ENCODE measurements at places on chromosomes 7 and 10. TPM values are rescaled to one million over a fixed set of nuclear protein-coding genes. Genes with fewer than 3 reads are reported as not detected.

DNA sequence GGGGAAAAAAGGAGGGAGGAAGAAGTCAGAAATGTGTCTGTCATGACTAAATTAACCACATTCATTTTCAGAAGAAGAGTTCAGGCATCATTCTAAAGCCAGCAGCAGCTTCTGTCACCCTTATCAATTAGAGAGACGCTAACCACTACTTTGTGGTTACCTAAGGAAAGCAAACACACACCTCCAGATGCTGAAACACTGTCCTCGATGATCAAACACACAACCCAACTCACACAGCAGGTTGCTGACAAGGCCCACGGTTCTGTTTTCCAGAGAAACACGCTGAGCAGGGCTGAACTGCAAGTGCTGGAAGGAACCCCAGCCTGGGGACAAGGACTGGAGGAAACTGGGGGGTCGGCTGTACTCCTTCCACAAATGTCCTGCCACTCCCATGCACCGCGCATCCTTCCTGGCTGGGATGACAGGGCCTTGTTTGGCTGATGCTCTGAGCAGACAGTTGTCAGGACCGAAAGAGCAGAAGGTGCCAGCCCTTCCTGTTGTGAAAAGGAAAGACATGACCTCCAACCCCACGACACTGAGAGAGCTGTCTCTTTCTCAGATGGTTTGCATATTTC is 36.6 kb downstream of the PRKCQ start:
- no peak for DNase-seq

DNA sequence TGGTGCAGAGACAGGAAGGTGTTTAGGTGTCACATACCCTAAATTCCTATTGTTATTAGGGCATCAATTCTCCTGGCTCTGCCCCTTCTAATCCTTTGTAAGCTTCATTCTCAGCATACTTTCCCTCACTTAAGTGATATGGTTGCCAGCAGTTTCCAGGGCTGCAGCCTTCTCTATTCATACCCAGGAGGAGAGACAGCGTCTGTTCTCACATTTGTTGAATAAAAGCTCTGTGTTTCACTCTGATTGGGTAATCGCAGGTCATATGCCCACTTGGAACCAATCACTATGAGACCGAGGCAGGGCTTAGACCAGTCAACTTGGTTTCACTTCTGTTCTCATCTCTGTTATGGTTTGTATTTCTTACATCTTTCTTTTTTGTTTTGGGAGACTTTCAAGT is 109.6 kb upstream of the MTPN start:
- DNase-seq = no peak

- no peak for DNase-seq
Observed at GRCh38 chr7:151192002-151192539, 5.0 kb upstream of the ASB10 start.

DNA sequence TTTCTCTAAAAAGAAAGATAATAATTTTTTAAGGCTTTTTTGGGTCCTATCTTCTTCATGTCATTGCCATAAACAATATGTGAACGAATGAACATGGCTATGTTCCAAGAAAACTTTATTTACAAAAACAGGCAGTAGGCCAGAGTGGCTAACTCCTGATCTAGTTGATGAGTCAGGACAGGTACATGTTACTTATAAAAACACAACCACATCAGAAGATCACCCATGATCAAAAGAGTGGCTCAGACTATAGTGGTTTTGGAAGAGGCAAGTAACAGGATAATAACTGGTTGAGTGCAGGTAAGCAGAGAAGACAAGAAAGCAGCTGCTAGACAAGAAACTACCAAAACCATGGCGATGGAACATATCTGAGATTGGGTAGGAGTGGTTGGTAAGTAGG is 468.7 kb downstream of the KCNMA1 start:
- DNase-seq = no peak

- no peak for DNase-seq
Observed at GRCh38 chr10:119290301-119291048, 83.1 kb downstream of the GRK5 start.

GRCh38 chr7:95525503-95525902 is 39.8 kb downstream of the ASB4 start:
- no peak for DNase-seq

DNA sequence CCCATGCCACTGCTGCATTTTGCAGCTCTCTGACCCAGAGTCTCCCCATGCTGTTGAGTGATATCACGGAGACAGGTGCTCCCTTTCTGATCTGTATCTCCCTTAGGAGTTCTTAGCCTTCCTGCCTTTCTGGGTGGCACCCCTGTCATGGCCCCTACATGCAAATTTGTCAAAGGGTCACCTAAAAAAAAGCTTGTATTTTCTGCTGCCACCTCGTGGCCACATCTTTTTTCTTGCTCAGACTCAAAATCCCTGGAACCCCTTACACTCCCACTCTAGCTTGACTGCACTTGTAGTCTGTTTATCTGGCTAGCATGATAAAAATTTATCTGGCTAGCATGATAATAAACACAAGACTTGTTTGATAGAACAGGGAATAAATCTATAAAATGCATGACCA is 809.1 kb downstream of the SORCS1 start:
- DNase-seq = no peak

DNA sequence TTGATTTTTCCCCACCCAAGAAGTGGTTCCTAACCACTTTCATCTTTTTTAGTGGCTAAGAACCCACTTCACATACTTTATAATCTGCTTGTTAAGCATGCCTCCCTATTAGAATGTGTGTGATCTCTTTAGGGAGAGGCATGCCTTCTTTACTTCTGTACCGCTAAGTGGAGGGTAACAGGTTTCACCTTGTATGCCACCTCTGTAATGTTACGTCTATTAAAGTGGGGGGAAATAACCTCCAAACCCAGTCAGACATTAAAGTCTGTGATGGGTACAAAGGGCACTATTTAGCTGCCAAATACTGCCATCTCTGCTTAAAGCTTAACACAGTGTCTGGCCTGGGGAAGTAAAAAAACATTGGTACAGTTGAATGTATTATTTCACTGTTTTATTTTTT is 51.9 kb downstream of the EPC1 start:
- no peak for DNase-seq

- DNase-seq = no peak
Observed at GRCh38 chr7:87735360-87735759, 107.2 kb downstream of the RUNDC3B start.

GRCh38 chr7:74217455-74218342 is 7.9 kb downstream of the LAT2 start:
- DNase-seq = no peak

DNA sequence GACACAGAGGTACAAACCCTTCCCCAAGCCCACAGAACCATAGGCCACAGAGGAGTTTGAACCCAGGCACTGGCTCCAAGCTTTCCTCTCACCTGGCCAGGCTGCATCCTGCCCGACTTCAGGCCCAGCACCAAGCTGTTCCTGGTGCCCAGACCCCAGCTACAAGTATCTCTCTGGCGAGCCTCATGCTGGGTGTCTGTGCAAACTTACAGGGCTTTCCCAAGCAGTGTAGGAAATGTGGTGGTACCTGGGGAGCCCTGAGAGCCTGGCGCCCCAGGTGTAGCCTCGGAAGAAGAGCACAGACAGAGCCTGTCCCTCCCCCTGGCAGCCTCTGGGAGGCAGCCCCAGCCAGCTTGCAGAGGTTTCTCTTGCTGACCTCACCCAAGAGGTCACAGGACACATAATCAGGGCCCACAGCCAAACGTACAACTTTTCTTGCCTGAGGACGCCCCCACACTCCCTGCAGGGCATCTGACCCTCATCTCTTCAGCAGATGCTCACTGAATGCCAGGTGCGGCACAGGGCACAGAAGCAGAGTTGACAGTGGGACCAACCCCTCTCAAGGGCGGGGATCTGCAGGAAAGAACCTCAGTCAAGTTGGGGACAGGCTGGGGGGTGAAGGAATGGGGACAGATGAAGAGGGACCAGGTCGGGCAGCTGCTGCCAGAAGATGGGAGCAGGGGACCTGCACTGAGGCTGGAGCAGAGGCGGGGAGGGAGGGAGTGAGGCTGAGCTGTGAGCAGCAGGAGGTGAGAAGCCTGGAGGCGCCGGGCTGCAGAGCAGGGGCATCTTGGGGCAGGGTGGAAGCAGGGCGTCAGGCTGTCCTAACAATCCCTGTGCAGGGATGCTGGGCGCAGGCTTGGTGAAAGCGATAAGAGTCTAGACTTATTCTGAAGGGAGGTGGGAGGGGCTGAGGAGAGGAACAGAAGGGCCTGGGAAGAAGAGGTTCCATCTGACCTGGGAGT is 16.3 kb upstream of the MYL7 start:
- DNase-seq = no peak

DNA sequence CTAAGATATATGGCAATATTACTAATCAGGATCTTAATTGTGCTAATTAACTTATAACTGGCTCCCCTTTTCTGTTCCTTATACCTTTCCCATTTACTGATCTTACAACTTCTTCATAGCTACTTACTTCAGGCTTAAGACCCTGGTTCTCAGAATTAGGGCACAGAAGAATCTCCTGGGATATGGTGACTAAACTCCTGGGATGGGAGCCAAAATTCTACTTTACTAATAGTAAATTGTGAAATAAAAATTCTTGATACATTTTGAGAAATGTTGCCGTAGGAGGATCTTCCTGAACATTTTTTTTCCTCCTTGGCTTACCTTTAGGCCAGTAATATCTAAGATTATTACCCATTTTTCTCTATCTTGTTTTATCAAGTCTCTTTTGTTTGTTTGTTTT is 309.5 kb downstream of the ATRNL1 start:
- no peak for DNase-seq

GRCh38 chr7:41928166-41928565 is 225.3 kb upstream of the INHBA start:
- DNase-seq = no peak

- DNase-seq = no peak
Observed at GRCh38 chr7:37684927-37685326, 1.4 kb downstream of the GPR141 start.

SYNPO2L gene
- 0.11 TPM for total RNA-seq

ATOH7 gene
- 0.70 TPM for total RNA-seq

CLDN4 gene
- total RNA-seq = 175 TPM

GBX1 gene
- 0.20 TPM for total RNA-seq
